Hematopoietic multipotent progenitor cell treated with erythropoietin and hydrocortisone succinate and interleukin-3 and kit ligand, for 15 days (in vitro differentiated cells): ENCODE measurements at places on chromosomes 7 and 10.

DNA sequence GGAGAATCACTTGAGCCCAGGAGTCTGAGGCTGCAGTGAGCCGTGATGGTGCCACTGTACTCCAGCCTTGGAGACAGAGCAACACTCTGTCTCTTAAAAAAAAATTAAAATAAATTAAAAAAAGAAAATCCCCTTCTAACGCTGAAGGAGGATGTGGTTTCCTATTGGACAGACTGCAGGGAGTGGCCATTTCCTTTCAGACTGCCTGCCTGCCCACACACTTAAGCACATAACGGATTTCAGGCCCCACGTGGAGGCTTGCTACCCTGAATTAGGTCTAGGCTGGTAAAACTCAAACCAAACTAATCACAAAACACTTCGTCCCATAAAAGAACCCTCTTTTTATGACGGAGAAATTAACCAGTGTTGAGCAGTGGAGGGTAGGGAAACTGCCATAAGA is 34.0 kb downstream of the GATA3 start:
- no peak for DNase-seq

- no peak for DNase-seq
These were observed 233.1 kb downstream of the SEMA3E start for GRCh38 chr7:83415840-83416239.

GRCh38 chr7:39285256-39285655 is 280.9 kb upstream of the YAE1 start:
- DNase-seq: no peak

DNA sequence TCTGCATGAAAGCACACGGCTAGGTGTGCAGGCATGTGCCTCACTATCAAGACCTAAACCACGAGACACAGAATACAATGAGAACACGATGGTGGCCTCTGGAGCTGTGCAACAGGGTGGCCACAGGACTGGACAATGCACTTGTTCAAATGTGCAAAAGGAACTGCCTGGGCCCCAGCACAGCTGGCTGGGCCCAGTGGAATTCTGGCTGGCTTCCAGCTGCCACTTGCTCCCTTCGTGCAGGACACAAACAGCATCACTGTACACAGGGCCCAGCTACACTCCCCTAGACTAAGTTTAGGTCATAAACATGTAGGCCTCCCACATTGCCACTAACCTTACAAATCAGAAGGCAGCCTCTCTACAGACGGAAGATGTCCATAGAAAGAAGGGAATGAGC is 23.4 kb downstream of the DOCK4 start:
- no peak for DNase-seq

DNA sequence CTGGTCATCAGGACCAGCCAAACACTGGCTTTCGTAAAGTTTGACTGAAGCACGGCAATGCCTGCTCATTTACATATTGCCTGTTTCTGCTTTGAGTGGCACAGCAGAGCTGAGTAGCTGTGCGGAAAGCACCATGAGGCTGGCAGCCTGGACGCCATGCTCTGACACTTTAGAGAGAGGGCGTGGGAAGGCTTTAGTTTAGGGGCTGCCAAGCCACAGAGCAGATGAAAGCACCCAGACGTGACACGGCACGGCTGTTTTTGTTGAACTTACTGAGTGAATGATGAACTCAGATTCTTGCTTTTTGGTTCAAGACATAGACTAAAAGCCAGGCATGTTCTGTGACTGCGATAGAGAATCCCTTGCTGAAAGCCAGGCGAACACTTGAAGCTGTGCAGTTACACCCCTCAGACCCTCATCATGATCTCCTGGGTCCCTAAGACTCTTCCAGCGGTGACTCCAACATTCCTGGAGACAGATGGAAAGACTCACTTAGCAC is 182.1 kb downstream of the ZMYND11 start:
- DNase-seq: no peak

- no peak for DNase-seq
These were observed 158.6 kb downstream of the ZEB1 start for GRCh38 chr10:31477584-31477983.

GRCh38 chr10:29689001-29689400 is 54.2 kb upstream of the SVIL start:
- DNase-seq: no peak

- DNase-seq: no peak
These were observed 222.0 kb upstream of the IMMP2L start for GRCh38 chr7:111784296-111784695.

DNA sequence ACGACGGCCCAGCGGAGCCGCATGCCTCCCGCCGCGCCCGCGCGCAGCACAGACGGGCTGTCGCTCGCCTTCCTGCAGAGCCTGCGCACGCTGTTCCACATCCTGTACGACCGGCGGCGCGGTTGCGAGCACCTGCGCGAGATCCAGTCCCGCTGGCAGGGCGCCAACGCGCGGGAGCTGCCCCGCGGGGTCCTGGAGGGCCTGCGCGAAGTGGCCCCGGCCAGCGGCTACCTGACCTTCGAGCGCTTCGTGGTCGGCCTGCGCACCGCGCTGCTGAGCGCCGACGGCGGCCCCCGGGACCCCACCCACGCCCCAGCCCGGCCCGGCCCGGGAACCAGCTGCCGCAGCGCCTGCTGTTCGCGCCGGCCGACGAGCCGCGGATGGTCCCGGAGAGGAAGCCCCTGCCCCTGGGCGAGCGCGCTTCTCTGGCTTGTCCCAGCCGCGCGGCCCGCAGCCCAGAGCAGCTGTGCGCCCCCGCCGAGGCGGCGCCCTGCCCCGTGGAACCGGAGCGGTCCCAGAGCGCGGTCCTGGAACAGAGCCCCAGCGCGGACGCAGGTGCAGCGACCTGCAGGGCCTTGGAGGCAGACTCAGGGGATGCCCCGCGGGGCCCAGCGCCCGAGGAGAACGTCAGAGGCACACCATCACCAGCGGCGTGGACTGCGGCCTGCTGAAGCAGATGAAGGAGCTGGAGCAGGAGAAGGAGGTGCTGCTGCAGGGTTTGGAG is 25.3 kb upstream of the ZNF716 start:
- no peak for DNase-seq

GRCh38 chr7:136194878-136195277 is 217.7 kb upstream of the MTPN start:
- DNase-seq: no peak

GRCh38 chr10:103745341-103746247 is 109.8 kb downstream of the SH3PXD2A start:
- no peak for DNase-seq

- no peak for DNase-seq
These were observed 108.5 kb downstream of the ST7 start for GRCh38 chr7:117061751-117062150.

DNA sequence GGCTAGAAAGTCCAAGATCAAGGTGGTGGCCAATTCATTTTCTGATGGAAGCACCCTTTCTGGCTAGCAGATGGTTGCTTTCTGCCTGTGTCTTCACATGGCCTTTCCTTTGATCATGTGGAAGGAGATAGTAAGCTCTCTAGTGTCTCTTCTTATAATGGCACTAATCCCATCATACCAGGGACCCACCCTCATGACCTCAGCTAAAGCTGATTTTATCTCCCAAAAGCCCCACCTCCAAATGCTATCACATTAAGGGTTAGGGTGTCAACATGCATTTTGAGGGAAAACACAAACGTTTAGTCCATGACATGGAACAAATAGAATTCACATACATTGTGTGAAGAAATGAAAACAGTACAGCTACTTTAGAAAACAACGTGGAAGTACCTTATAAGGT is 100.0 kb downstream of the VPS50 start:
- no peak for DNase-seq

DNA sequence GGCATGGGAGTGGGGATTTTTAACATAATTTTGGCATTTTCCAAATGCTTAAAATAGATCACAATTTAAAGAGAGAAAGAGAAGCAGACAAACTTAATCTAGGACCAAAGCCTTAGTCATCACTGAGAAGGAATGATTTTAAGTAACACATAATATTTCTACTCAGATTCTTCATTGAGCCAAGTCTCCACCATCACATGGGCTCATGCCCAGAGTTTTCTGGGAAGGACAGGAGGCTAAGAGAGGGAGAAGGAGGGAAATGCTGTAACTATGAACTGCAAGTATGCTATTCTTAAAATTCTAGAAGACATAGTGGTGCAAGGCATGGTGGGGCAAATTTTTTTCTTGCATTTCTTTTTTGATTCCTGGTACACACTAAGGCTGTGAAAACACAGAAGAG is 23.8 kb upstream of the UBE2D1 start:
- DNase-seq: no peak

GRCh38 chr7:68760556-68760955 is 837.7 kb upstream of the AUTS2 start:
- no peak for DNase-seq

GRCh38 chr10:107480781-107481180 is 316.3 kb upstream of the SORCS1 start:
- DNase-seq: no peak

DNA sequence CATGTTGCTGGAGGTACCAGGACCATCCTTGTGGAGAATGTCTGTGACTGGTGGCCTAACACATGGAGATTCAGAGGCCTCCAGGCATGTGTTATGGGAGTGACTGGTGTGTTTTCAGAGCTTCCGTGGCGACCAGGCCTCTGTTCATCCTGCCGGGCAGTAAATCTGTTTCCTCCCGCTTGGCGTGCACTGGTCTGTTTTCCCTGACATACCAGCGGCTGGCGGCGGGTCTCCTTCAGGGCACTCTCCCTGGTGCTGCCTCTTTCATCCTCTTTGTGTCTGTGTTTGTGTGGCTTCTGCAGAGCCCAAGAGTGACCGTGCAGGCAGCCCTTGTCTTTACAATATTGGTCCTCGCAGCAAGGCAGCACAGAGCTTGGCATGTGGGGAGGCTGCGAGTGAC is 385.1 kb upstream of the MKI67 start:
- no peak for DNase-seq

DNA sequence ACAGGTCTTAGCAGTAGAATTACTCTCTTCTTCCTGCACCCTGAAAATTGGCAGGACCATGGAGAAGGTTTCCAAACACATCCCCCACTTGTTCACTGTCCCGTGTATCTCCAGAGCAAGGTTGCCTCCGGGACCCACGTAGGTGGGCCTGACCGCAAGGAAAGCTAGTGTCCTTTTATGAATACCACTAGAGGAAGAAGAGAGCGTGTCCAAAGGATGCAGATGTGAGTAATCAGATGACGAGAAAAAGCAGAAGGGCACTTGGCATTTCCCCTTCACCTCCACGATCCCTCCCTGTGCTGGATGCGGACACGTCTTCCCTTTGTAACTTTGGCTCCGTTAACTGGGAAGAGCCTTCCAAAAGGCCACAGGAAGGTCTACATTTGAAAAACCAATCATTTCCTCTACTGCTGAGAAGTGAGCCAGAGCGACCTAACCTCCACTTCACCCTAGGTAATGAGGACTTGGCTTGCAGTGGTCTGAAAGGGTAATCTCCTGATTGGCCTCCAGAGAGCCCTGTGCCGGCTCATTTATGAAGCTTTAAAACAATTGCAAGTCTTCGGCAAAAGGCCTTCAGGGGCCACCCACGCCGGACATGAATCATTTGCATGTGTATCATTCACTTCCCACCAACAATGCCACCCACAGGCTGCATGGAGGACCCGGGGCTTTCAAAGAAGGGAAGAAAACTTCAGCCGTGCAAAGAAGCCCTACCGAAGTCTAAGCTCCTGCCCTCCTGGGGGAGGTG is 55.4 kb downstream of the LYZL1 start:
- DNase-seq: no peak

- DNase-seq: no peak
These were observed 158.4 kb downstream of the PAXIP1 start for GRCh38 chr7:154844499-154844898.

DNA sequence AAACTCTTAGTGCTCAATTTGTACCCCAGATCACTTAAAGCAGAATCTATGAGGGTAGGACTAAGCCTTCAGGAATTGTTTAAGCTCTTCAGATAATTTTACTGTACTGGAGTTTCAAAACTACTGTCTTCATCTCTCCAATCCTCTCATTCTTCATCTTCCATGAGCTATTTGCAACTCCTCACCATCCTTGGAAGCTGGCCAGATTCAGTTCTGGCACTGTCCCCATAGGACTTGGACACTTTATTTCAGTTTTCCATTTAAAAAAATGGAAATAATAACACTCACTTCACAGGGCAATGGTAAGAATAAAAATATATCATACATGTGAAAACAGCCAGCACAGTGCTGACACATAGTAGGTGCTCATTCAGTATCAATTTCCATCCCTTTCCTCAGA is 74.6 kb downstream of the PPP1R17 start:
- no peak for DNase-seq

DNA sequence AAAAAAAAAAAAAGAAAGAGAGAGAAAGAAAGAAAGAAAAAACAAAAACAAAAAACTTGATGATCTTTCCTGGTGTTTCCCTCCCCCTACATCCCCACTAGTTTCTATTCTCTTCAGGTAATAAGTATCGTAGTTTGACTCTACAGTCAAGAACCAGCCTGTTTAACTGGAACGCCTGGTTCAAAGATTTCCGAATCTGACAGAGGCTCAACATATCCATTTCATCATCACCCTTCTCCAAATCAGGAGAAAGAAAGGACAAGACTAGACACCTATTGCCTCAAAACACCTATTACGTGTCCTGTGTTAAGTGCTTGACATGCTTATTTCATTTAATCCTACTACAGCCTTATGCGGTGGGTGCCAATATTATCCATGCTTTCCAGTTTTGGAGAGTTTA is 20.4 kb upstream of the BLOC1S2 start:
- no peak for DNase-seq

DNA sequence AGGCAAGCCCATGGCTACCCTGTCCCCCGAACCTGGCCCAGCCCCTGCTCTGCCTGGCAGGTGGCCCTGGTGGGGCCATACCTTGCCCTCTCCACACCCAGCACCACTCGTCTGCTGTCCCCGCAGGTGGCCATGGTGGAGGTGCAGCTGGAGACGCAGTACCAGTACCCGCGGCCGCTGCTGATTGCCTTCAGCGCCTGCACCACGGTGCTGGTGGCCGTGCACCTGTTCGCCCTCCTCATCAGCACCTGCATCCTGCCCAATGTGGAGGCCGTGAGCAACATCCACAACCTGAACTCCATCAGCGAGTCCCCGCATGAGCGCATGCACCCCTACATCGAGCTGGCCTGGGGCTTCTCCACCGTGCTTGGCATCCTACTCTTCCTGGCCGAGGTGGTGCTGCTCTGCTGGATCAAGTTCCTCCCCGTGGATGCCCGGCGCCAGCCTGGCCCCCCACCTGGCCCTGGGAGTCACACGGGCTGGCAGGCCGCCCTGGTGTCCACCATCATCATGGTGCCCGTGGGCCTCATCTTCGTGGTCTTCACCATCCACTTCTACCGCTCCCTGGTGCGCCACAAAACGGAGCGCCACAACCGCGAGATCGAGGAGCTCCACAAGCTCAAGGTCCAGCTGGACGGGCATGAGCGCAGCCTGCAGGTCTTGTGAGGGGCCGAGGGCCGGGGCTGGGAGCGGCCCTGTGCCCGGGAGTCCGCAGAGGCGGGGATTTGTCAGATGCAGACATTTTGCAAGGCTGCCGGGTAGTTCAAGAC is 13.2 kb downstream of the ORAI2 start:
- DNase-seq: no peak
